Cortex of kidney (tissue), 1 donor: ENCODE measurements at places on chromosomes 2 and 18.

GRCh38 chr18:1048032-1048431 is 143.4 kb downstream of the ADCYAP1 start:
- DNase-seq, result no peak

DNA sequence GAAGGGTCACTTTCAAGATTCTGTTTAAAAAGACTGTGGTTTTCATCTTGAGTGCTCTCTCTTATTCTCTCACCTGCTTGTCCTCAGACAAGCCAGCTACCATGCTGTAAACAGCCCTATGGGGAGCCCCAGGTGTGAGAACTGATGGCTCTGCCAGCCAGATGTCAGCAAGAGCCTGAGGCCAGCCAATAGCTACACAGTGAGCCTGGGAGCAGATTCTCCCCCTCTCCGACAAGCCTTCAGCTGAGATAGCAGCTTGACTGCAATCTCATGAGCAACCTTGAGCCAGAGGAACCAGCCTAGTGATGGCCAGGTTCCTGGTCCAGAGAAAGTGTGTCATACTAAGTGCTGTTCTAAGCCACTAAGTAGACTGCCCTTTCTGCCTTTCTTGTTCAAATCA is 272.1 kb downstream of the NAPG start:
- no peak for DNase-seq

DNA sequence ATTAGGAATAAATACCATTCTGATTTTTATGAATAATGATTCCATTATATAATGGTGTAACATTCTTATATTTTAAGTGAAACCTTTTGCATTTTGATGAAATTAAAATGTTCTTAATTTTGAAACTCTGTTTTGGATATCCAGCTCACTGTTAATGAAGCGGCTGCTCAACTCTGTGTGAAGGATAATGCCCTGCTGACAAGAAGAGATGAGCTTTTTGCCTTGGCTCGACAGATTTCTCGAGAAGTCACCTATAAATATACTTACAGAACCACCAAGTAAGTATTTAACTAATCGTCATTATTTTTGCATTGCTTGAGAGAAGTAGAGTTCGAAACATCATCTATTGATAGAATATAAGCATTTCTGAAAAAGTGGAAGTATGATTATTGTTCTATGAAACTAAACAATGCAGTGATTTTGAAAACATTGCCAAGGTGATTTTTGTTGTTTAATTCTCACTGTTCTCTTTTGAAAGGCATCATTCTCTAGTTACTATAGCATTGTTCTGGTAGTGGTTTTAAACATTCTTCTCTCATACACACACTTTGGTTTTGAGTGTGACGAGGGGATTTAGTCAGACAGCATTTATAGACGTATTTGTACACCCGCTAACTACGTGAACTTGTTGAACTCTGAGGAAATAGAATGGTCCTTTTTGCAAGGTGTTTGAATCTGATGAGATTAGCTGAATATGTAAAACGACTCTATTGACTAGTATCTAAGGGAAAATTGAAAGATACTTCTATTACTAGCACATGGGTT is 21.5 kb downstream of the NAB1 start:
- no peak for DNase-seq

DNA sequence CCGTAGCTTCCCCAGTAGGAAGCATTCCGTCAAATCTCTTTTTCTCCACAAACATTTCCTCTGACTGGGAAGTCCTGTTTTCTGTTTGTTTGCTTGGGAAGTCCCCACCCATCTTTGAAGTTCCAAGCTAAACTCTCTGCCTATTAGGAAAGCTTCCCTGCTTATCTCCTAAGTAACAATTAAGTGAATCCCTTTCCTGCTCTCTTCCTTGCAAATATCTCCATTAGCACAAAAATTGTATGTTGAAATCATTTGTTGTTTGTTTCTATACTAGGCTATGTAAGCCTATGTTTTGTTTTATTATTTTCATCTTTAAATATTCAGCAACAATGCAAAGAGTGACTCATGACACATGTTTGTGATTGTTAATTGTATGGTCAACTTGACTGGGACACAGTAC is 812.6 kb upstream of the LRATD1 start:
- no peak for DNase-seq

- no peak for DNase-seq
Measured at GRCh38 chr2:210198326-210198725, 26.9 kb downstream of the ACADL start.

GRCh38 chr18:28767727-28768211 is 590.8 kb upstream of the CDH2 start:
- no peak for DNase-seq

GRCh38 chr2:200716386-200716785 is 95.3 kb upstream of the BZW1 start:
- DNase-seq, result no peak

GRCh38 chr18:9140381-9140780 is 3.8 kb downstream of the ANKRD12 start:
- no peak for DNase-seq

DNA sequence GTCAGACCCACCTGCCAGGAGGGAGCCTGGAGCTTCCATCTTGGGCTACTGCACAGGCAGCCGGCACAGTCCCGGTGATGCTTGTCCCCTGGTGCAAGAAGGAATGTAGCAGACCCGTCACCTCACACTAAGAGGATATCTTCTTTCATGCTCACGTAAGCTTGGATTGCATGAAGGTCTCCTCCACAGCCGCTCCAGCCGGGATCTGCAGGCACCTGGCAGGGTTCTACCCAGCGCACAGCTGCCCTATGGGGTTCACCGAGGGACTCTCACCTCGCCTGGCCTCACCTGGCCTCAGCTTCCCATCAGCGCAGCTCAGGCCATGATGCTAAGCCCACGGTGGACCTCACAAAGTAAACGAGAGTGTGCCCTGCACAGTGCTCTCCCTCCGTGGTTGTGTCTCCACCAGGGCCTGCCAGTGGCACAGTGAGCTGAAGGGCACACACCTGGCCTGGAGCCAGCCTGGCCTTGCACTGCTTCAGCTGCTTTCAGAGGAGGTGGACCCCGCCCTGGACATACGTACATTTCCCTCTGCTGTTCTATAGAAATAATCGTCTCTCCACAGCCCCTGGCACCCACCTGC is 239.1 kb downstream of the SEPTIN10 start:
- no peak for DNase-seq

- DNase-seq, result no peak
Measured at GRCh38 chr2:200340508-200341224, 34.2 kb downstream of the SPATS2L start.

DNA sequence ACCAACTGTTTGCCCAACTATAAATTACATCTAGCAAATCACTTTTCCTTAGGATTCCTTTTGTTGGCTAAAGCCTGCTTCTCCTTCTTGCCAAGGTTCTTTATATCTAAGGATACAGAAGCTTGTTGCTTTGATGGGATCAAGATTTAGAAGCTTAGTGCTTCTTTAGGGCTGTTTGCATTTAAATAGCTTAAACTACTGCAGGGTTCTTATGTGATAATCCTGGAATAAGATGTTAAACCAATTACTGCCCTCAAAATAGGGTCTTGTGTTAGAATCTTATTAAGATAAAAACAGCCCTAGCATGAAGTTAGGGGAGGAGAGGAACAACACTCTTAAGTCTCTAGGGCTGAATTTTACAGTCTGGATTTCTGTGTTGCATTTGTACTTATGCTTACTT is 64.2 kb downstream of the KIF5C start:
- no peak for DNase-seq

DNA sequence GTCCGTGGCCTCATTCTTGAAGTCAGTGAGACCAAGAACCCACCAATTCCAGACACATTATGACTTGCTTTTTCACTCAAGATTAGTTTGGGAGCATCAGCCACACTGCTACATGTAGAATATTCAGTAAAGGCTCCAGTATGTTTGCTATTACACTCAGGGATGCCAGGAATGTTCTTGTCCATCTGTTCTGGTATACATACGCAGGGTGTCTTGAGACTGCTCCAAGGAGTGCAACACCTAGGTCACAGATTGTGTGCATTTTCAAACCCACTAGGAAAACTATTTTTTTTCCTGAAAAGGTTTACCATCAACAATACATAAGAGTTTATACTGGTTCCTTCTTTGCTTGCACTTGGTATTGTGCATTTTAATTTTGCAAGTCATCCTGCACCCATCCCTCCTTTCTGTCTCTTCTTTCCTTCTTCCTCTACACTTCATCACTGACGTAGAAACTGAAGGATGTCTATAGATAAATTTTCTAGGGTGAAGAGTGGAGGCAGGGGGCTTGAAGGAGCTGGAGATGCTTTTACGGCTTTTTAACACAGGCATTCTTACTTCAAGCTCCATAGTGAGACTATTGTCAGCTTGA is 35.3 kb upstream of the MAP2 start:
- DNase-seq, result no peak

- DNase-seq, result no peak
Measured at GRCh38 chr2:43482961-43483360, 112.9 kb downstream of the THADA start.
